ENCODE measurements at places on chromosomes 6 and 20.

DNA sequence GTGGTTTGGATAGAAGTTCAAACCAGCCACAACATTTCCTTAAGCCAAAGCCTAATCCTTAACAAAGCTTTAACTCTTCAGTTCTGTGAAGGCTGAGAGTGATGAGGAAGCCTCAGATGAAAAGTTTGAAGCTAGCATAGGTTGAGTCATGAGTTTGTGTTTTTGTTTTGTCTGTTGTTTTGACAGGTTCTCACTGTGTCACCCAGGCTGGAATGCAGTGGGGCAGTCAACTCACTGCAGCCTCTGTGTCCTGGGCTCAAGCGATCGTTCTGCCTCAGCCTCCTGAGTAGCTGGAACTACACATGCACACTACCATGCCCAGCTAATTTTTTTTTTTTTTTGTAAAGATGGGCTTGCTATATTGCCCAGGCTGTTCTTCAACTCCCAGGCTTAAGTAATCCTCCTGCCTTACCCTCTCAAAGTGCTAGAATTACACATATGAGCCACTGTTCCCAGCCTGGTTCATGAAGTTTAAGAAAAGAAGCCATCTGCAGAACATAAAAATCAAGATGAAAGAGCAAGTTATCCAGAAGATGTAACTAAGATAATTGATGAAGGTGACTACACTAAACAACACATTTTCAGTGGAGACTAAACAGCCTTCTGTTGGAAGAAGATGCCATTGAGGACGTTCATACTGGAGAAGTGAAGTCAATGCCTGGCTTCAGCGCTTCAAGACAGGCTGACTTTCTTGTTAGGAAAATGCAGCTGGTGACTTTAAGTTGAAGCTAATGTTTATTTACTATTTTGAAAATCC is 96.2 kb downstream of the SMAP1 start:
- DNase-seq, result no peak

- DNase-seq, result no peak
Measured at GRCh38 chr6:4341078-4341797, 205.9 kb upstream of the ECI2 start.

GRCh38 chr6:162942866-162943265 is 215.1 kb downstream of the PACRG start:
- DNase-seq, result no peak

GRCh38 chr6:74222768-74223333 is 526.8 kb downstream of the CD109 start:
- DNase-seq, result no peak
